Activated naive CD4-positive, alpha-beta T cell treated with anti-CD3 and anti-CD28 coated beads for 36 hours (primary cell): ENCODE measurements at places on chromosomes 4 and X.
A peak's percentile ranks its signal among the peaks of the same experiment; 100 is the strongest.

- no peak for DNase-seq
These were observed 127.2 kb downstream of the AKAP4 start for GRCh38 chrX:50073601-50074000.

GRCh38 chr4:52081216-52081615 is 30.1 kb downstream of the SPATA18 start:
- no peak for DNase-seq

DNA sequence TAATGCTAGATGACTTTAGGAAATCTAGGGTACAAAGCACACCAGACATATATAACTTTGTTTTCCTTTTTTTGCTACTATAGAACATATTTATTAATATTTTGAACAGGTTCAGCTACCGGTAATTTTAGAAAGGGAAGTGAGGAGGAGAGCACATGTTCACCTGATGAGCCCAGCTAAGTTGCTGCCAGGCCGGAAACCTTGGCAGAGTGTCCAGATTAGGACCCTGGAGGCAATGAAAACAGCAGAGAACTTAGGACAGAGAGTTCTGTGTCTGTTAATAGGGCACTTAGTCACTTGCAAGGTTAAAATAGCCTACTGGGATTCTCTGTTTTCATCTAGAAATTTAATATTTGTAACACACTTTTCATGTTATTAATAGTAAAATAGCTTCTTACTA is 348.9 kb upstream of the CPEB2 start:
- DNase-seq, result no peak

DNA sequence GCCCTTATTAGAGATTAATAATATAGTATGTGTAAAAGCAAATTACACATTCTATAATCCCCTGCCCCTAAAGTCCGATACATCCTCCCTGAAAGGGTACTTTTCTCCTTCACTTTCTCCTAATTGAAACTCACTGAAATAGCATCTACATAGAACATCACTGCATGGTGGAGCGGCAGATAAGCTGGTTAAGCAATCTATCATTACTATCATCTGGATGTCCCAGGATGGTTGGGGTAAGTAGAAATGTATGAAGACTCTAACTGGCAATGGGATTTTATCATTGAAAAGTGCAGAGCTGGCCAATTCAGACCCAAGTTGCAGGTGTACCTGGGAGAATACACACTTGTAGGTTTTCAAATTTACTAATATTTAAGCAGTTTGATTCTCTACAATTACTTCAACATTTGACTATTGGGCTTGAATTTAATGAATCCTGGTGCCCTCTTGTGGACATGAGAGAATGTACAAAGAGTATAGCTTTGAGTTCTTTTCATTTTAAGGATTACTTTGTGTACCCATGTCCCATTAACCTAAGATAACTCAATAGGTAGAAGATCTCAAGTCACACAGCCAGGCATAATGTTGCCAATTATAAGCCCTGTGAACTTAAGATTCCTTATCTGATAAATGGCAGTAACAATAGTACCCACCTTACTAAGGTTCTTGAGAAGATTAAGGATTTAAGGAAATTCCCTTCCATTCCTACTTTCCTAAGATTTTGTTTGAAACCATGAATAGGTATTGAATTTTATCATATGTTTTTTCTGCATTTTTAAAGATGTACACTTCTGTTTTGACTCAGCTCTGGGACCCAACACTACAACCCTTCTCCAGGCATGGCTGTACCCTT is 69.8 kb downstream of the SHROOM3 start:
- DNase-seq, result no peak

DNA sequence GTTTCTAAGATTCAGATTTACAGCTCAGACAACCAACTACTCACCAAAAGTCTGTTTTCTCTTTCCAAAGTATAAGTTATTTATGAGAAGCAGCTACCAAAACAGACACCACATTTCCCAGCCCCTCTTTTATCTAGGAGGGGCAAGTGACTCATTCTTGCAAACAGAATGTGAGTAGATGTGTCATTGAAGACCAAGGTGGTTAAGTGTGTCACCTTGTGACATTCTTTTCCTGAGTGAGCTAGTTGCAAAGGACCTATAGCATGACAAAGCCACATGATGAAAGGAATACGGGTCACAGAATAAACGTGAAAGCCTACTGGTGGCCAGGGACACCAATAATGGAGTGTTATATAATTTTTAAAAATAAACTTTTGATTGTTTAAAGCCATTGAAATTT is 50.0 kb downstream of the SLC7A11 start:
- DNase-seq, result no peak

DNA sequence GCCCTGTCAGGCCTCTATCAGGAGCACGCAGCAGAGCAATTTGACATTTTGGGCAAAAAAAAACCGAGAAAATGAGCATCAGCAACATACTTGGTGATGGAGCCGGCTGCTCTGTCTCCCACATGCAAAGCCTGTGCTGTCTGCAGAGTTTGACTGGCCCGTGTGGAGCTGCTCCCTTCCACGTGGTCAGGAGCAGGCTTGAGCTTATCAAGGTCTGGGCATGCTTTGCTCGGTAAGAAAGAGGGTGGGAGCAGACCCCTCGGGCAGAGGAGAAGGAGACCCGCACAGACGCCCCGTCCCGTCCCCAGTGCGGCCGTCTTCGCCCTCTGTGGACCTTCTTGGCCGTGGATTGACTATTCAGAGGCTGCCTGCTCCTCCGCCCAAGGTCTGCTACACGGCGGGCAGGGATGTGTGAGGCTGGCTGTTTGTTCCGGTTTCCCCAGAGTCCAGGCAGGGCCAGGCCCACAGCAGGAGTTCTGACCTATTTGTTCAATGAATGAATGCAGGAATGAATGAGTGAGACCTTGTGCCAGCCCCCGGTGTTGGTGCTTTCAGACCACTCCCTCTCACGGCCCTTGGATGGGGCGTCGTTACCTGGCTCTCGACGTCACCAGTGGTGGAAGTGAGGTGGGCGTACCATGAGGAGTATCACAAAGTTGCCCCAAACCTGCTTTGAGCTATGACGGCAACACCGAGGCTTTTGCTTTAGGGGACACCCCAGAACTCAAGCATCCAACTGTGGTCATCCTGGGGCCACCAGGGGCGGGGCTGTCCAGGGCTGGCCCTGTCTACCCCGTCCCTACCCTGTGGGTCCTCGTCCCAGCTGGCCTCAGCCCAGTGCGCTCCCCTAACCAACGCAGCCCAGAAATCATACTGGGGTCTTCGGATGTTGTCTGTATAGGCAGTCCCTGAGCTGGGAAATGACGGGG is 54.7 kb upstream of the ADRA2C start:
- DNase-seq, result no peak

DNA sequence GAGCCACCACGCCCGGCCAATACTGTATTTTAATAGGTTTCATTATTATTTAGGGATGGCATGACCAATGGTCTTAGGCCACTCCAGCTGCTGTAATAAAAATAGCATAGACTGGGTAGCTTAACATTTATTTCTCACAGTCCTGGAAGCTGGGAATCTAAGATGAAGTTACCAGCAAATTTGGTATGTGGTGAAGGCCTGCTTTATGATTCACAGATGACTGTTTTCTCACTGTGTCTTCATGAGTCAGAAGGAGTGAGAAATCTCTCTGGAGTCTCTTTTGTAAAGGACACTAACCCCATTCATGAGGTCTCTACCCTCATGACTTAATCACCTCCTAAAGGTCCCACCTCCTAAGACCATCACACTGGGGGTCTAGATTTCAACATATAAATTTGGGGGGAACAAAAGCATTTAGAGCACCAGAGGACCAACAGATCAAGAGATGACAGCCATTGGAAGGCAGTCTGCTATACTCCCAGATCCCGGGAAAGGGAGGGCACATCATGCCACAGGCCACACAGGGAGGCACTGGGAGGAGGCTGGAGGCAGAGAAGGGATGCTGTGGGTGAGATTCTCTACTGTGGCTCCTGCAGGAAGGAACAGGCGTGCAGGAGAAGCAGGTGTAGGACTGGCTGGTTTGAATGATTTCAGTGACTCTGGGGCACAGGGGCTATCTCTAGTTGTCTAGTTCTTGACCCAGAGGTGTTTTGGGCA is 335.8 kb upstream of the SFRP2 start:
- DNase-seq, result no peak

- no peak for DNase-seq
These were observed 60.9 kb downstream of the SEC24B start for GRCh38 chr4:109494563-109494962.

GRCh38 chr4:107826421-107826980 is 1.8 kb downstream of the SGMS2 start:
- DNase-seq, result no peak

- peak; percentile 15 for DNase-seq
These were observed 88.7 kb upstream of the ELOVL6 start for GRCh38 chr4:110287130-110287529.

GRCh38 chr4:131547506-131547981 is 1601.5 kb upstream of the PCDH10 start:
- DNase-seq, result no peak

DNA sequence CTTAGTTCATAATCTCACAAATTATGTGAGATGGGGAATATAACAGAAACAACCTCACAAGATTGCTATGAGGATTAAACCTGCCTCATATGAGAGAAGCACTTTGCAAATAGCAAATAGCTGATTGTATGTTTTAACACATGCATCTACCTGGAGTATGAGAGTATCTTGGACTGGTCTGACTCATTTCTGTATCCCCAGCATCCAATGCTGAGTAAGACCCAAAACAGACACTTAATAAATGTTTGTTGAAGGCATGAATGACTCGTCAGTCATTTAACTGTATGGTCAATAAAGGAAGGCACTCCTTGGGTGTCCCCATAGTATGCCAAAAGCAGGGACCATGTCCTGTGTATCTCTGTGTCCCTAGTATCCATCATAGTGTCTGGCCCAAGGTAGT is 350.9 kb upstream of the F9 start:
- no peak for DNase-seq

DNA sequence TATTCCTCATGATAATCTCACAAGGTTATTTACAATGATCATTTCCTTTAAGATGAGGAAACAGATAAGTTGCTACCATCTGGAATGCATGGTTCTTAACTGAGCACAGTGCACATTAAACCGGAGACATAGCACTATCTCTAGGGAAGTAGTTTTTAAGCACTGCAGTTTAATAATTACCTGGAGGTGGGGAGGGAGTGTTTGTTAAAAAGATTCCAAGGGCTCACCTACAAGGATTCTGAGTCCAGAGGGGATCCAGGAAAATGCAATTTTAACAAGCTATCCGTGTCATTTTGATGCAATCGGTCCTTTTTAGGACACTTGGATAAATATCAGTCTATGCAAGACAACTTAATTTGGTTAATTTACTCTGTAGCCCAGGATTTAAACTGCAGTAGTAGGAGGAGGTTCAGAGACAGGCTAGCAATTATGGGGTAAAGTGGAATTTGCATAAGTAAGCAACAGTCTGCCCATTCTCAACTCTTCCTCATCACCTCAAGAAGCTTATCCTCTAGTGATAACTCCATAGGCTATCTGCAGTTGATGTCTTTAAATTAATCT is 2.8 kb upstream of the PDLIM5 start:
- DNase-seq, result no peak

GRCh38 chrX:2657532-2658113 is 33.5 kb upstream of the CD99 start:
- no peak for DNase-seq

- no peak for DNase-seq
These were observed 19.7 kb upstream of the ACSL1 start for GRCh38 chr4:184845367-184846021.

DNA sequence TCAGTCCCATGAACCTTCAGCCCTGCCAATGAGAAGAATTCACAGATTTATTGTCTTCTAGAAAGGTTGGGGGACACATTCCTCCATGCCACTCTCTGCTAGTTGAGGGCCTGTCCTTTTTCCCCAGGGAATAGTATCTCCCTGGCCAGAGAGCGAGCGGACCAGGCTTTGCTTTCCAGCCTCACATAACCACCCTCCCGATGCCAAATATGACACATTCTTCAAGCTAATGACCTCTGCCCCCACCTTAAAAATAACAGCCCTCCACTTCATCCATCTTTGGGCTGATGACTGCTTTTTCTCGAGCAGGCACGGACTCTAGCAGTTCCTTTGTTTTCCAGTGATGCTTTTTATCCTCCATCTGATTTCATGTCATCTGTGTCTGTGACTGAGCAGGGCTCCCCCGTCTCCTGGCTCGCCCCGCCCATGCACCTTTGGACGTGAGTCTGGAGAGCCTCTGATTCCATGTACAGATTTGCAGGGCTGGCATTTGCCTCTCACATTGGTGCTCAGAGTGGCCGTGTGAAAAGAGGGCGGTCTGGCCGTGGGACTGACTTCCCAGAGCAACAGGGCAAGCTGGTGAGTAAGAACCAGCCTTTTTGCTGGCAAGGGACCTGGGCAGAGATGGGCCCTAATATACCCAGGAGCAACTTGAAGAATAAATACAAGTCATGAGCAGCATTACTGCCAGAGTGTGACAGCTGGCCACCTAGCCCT is 279.8 kb downstream of the BCOR start:
- DNase-seq, result no peak

- DNase-seq, result no peak
These were observed 90.6 kb upstream of the WWC2 start for GRCh38 chr4:183008492-183008891.

GRCh38 chr4:150229520-150229919 is 151.3 kb downstream of the DCLK2 start:
- no peak for DNase-seq
